ENCODE measurements at places on chromosomes 5 and 9.

DNA sequence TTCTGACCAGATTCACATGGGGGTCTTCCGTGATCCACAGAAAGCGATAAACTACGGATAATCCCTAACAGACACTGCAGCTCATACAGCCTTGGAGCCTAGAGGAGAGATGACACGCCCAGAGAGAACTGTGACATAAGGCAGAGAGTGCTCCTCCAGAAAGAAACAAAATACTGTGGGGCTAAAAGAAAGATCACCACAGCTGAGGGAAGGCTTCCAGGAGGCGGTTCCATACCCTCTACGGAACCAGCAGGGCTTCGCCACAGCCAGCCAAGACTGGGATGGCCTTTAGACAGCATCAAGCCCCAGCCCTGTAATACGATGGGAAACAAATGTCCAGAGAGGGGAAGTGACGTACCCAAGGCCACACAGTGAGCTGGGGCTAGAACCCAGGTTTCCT is 19.3 kb downstream of the GPX3 start:
- no peak for DNase-seq

DNA sequence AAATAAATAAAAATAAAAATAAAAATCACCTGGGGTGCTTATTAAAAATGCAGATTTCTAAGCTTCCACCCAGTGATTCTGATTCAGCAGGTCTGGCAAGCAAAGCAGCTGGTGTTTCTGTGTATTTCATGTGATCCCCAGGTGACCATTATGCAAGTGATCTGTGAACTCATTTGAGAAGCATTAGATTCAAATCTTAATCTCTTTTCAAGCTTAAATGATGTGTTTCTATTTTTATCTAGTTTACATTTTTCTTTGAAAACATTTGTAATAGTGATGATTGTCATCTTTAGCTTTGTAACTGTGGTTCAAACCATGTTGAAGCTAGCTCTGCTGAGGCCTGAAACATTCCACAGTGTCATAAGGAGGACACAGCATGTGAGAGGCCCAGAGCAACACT is 804.8 kb upstream of the ZNF608 start:
- no peak for DNase-seq

- DNase-seq, result no peak
Measured at GRCh38 chr5:133653760-133654049, 41.4 kb upstream of the FSTL4 start.

DNA sequence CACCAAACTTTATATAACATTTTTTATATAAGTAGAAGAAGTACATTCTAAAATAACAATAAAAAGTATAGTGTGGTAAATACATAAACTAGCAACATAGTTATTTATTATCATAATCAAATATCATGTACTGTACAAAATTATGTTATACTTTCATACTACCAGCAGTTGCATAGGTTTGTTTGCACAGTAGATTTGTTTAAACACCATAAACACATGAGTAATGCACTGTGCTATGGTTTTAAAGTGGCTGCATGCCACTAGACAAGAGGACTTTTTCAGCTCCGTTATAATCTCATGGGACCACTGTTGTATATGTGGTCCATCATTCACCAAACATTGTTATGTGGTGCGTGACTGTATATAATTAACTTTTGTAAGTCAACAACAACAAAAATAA is 137.6 kb downstream of the DRD1 start:
- no peak for DNase-seq

GRCh38 chr5:17187011-17187785 is 30.2 kb upstream of the BASP1 start:
- DNase-seq, result peak; percentile 76

DNA sequence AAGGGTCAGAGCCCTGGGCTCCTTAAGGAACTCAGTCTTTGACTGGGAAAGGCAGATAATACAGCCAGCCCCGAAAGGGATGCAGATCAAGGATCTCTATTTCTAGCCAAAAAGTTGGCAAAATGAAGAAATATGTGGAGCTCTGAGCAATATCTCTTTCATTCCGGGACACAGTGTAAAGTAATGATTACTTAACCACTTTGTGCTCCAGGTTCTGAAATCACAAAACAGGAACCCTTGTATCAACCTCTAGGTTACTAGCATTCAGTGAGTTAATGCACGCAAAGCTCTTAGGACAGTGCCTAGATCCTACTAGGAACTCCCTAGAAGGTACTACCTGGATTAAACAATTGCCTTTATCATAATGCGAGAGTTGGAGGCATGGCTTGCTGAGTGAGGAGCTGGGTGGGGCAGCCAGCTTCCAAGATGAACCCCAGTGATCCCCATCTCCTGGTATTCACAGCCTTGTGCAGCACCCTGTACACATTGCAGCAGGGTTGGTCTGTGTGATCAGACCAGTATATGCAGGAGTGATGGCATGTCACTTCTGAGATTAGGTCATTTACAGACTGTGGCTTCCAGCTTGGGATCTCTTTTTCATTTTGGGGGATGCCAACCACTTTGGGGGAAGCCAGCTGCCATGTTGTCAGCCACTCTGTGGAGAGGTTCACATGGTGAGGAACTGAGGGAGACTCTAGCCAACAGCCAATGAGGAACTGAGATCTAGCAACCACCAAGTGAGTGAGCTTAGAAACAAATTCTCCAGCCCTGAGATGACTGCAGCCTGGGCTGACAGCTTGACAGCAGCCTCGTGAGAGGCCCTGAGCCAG is 103.1 kb upstream of the SLC44A1 start:
- DNase-seq, result no peak

- peak; percentile 56 for DNase-seq
Measured at GRCh38 chr9:117545846-117546245, 131.0 kb upstream of the ASTN2 start.

GRCh38 chr5:147303251-147303650 is 68.4 kb downstream of the STK32A start:
- DNase-seq, result no peak

DNA sequence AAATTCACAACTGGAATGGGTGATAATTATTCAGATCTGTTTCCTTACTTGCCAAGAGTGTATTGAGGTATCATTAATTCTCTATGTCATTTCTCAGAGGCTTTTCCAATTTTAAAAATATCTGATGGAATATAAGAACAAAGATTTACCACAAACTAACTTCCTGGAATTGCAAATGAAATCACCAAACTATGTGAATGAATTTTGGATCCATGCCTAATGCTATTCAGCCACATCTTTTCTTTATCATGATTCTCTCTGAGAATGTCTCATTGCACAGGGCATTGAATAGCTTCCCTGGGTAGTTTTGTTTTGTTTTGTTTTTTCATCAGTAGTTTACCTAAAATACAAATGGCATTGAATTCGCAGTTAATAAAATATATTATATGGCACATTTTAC is 146.9 kb upstream of the FBN2 start:
- DNase-seq, result no peak

GRCh38 chr9:112180387-112180881 is 5.3 kb upstream of the SUSD1 start:
- DNase-seq, result peak; percentile 73

- DNase-seq, result no peak
Measured at GRCh38 chr5:120137582-120137981, 326.5 kb upstream of the PRR16 start.

- DNase-seq, result no peak
Measured at GRCh38 chr9:129962451-129962864, 80.5 kb downstream of the FNBP1 start.

DNA sequence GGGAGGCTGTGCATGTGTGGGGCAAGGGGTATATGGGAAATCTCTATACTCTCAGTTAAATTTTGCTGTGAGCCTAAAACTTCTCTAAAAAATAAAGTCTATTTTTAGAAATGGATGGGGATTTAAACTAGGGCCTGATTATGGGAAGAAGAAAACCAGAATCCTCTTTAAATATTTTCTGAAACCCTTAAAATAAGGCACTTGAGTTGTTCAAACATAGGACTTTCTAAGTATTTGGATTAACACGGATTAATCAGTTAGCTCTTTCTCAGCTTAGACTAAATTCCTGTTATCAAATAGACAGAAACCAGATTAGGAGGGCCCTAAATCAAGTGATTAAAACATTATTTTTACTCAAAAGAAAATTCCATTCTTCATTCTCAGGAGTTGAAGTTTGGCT is 438.4 kb downstream of the EFNA5 start:
- no peak for DNase-seq

DNA sequence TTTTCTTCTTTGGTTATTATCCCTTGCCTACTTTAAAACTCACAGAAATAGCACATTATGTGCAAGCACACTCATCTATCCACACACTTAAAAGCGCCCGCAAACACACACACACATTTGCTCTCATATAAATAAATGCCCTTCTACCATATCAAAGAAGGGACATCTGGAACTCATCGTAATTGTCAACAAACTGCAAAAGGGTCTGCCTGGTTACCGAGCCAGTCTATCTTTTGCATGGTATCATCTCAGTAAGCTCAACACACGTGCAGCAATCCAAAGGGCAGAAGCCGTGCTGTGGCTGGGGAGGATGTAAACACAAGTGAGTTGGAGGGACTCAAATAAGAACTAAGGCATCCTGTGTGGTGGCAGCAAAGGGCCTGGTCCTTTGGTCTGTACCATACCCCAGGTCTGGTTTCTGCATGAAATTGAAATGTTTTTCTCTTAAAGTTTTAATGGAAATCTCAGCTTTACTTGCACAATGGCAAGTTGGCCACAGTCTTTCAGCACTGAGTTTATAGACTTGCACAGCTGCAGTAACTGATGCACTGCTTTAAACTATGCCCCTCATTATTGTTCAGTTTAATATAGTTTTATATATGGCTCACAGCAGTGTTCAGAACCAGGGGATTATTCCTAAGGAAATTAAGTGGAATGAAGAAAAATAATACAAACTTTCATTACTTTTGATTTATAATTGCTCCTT is 331.0 kb downstream of the ADAMTS6 start:
- no peak for DNase-seq

DNA sequence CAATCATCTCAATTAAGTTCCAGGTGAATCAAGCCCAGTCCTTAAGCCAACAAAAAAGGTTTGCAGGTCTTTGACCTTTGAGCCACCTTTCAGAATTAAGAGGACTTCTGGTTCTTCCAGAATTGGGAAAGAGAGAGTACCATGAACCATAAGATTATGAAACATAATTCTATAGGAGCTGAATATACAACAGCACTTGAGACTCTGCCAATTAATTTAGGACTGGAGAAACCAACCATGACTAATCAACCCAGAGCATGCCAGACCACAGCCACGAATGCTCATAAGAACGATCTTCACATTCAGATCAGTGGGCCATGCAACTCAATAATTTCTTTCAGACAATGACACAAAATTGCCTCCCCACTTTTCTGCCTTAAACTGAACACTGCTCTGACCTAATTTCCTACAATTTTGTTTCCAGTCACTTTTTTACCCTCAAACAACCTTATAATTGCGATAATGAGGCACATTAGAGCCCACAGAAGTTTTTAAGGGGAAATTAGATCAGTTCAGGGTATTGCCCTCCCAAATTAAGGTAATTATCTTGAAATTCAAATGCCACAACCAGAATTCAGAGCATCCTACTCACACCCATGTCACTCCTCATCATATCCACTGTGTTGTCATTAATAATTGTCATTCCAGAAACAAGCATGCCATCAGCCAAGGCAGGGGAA is 213.4 kb downstream of the ATPSCKMT start:
- no peak for DNase-seq

GRCh38 chr5:109408991-109409843 is 557 bp downstream of the PJA2 start:
- peak; percentile 88 for DNase-seq

- DNase-seq, result no peak
Measured at GRCh38 chr5:2511126-2511525, 240.4 kb downstream of the IRX2 start.

DNA sequence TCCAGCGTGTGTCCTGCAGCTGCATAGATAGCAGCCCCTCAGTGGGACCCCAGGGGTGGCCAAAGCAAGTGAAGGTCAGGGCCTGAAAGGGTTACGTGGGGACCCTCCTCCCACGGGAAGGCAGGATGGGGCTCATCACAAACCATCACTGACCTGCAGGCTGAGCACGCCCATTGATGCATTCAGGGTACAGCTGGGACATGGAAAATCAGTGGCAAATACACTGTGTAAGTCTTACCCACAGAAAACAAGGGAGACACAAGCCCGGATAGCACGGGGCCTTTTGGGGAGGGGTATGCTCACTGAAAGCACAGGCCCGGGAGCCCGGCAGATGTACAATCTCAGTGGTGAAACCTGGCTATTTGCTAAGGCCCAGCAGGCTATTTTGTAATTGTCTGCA is 49.1 kb downstream of the SEMA4D start:
- DNase-seq, result no peak

- DNase-seq, result no peak
Measured at GRCh38 chr9:85079349-85079748, 409.8 kb downstream of the NTRK2 start.

DNA sequence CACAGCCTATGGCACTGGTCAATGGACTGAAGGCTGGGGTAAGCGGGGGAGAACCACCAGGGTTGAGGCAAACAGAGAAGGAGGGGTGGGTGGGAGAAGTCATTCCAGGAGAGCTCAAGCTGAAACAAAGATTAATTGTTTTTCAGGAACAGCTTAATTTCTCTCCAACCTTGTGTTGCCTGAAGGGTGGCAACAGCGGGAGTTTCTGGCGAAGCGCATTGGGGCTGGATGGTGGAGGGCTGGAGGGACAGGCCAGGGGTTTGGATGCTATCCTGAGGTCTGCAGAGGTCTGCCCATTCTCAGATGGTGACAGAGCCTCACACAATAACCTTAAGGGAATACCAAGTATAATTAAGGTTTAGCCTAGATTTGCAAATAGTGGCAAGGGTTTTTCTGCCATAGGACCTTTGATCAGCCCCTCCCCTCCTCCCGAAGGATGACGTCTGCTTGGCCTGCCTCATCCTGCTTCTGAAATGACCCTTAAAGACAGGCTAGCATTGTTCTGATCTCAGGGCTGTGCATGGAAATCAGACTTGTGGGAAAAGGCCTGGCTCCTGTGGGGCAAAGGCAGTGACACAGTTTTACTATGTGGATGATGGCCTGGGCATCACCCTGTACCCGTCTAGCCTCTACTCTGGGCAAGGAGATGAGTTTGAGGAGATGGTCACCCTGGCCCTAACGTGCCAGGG is 32.7 kb downstream of the PSD2 start:
- no peak for DNase-seq

DNA sequence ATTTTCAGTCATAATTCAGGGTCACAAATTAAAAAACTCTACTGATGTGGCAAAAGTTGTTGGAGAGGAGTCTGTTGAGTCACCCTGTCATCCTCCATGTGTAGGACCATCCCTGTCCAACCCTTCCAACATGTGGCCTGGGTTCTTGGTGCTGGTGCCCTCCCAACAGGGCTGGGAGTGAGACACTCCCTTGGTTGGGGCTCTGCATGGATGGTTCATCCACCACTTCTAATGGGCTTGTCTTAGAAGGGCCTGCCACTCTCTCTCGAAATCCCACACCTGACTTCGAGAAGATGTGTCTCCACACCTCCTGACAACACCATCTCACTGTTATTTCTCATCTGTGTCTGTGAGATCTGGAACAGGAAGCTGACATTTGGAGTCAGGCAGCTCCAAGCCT is 312.2 kb upstream of the IRX4 start:
- DNase-seq, result no peak

GRCh38 chr9:111231801-111232580 is 98.0 kb downstream of the OR2K2 start:
- DNase-seq, result no peak

GRCh38 chr5:10634562-10634961 is 70.7 kb downstream of the ANKRD33B start:
- no peak for DNase-seq
